ENCODE measurements at places on chromosomes 1 and 21.

DNA sequence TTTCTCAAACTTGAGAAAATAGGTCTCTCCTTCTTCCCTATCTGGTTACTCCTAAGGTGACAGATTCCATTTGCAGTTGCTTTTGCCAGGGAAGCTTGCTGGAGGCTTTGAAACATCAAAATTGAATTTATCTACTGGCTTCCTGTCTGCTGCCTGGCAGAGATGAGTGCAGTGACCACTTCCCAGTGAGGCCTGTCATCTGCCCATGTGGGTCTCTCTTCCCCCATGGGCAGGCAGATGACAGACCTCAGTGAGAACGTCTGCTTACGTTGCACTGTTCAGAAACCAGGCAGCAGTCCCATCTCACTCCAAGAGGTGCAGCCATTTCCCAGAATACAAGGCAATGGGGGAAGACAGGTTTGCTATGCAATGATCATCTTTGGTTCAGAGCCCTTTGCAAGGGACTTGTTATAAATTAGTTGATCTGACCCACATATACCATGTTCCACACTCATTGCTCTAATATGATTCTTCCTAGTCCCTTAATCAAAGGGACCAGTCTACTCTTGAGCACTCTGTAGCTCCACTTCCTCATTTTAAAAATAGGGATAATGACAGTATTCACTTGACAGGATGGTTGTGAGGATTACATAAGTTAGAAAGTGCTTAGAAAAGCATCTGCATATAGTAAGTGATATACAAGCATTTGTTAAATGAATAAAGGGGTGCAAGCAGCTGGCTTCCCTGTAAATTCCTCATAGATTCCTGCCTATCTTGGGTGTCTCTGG is 10.6 kb downstream of the PGBD5 start:
- ATAC-seq: peak; percentile 20

GRCh38 chr1:119009312-119009655 is 21.1 kb upstream of the TBX15 start:
- ATAC-seq: no peak

DNA sequence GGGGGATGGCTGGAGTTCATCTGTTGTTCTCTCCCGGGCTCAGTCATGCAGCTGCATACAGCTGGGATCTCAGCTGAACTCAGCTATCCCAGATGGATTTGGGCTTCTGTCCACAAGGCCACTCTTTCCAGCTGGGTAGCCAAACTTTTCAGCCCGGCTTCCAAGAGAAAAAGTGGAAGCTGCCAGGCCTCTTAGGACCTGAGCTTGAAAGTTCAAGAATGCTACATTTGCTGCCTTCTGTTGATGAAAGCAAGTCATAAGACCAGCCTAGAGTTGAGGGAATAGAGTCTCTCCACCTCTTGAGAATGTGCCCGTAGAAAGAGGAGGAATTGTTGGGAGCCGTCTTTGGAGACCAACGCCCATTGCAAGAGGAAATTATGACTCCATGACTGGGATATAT is 95.3 kb downstream of the C1orf21 start:
- ATAC-seq: no peak

GRCh38 chr1:52914463-52914862 is 7.1 kb downstream of the ECHDC2 start:
- no peak for ATAC-seq

DNA sequence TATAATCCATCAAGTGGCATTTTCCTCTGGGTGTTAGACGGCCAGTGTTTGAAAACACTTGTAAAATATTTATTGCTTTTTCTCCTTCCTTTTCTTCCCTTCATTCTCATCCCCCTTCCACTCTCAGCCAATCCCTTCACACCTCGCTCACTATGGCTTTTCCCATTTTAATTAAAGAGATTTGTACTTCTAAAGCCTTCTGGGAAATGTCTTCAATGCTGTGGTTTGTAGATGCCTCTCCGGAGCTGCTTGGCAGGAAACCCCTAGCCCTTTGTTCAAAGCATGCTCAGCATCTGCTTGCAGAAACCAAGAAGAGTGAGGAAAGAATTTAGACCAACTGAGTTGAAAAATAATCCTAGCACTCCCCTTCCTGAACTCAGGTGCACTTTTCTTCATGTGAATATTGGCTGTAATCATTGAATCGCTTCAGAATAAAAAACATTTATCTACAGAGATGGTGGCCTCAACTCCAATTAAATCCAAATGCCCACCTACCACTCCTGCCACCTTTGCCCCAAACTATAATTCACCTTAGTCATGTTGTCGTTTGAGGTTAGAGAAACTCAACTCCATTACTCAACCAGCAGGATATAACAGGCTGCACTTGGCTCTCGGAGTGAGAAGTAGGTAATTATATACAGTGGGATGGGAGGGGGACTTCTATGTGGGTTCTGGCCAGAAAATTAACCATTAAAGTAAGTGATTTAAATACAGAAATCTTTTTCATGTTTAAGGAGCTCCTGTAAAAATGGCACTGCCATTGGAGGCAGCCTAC is 659.4 kb upstream of the CAMK1G start:
- ATAC-seq: no peak

DNA sequence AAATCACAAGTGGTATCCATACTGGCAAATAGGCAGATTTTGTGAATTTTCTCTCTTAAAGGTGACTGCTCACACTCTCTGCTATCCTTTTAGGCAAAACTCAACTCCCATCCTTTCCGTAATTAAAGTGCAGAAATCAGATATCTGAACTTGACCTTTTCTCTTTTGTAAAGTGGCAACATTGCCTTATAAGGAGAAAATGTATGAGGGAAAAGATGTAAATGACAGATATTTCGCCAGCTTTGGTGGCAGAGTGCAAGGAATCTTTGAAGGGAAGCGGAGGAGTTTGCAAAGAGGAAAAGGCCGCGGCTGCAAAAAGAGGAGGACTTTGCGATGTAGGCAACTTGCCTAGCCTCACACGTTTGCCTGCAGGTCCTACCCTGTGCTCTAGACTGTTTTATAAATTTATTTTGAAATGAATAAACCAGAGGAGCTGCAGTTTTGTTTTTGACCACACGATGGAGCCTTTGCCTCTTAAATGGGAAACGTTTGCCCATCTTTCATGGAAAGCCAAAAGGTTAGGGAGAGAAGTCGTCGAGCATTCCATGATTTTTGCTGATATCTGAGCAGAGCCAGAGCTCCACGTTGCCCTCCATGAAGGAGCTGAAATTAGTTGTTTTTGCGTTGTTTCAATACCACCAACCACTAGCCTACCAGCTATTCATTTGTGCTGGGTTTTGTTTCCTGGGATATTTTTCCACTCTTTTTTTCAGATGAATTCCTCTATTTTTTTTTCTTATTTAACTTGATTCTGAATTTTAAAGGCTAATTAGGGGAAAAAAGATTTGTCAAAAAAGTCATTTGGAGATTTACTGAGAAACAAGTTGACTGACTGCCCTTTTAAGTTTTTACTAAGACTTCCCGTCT is 242.3 kb downstream of the LMX1A start:
- ATAC-seq: peak; percentile 74

GRCh38 chr1:79104617-79105016 is 98.1 kb upstream of the ADGRL4 start:
- no peak for ATAC-seq

DNA sequence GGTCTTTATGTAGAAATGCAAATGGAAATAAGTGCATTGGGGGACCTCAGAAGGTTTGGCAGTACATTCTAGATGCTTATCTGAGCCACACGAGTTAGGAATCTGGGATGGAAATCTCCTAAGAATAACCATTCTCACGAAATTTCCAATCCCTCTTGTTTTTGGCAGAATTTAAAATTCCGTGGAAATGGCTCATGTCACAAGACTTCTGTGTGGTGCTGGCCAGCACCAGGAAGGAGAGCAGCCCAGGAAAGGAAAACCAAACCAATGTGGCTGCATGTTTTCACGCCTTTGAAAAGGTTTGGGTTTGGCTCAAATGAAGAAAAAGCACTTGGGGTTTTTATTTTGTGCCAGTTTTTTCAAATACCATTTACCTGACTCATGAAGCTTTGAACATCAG is 80.1 kb upstream of the KCNK2 start:
- peak; percentile 28 for ATAC-seq

- no peak for ATAC-seq
These were observed 15.3 kb downstream of the MAN1C1 start for GRCh38 chr1:25631750-25632485.

DNA sequence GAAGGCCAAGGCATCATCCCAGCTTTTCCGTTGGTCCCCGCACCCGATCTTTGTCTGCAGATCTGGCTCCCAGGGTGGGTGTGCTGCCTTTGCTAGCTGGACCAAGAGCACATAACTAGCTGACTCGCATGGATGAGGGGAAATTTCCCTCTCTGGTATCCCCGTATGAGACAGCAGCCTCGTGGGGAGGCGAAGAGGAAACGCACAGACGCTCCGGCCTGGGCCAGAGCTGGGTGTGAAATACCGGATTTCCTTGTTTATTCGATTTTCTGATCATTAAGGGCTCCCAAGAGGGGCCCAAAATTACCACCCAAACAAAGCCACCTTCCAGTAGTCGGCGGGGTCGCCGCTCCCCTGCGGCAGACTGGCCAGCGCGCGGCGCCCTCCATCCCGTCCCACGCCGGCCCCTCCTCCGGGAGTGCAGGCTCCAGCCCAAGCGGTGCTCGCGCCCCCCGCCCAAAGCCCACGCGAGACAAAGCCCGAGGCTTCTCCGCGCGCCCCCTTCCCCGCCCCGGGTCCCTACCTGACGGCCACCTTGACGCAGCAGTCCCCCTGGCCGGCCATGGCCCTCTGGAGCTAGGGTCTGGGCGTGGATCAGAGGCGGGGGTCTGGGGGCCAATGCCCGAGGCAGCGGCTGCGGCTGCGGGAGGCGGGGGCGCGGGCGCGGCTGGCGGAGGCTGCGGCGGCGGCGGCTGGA is 546 bp downstream of the KIF21B start:
- no peak for ATAC-seq

GRCh38 chr21:15514073-15514946 is 215.5 kb upstream of the USP25 start:
- no peak for ATAC-seq

GRCh38 chr1:224782281-224783000 is 147.0 kb upstream of the DNAH14 start:
- no peak for ATAC-seq

GRCh38 chr1:61173118-61173517 is 90.8 kb downstream of the NFIA start:
- ATAC-seq: no peak

DNA sequence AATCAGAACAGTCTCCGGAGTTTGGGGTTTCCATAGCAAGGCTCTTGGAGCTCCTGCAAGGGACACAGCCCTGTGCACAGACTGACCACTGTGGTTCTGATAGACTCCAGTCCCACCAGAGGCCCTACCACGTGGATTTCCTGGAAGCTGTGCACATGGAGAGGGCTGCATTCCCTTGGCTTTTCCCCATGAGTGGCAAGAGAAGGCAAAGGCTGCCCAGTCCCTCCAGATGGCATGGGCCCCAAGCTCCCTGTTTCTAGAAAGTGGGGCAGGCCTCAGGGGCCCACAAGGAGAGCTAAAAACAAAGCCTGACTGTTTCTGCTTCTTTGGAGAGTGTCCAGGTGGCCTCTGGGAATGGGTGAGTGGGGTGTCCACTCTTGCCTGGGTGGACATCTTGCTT is 87.5 kb downstream of the DDX20 start:
- ATAC-seq: no peak

DNA sequence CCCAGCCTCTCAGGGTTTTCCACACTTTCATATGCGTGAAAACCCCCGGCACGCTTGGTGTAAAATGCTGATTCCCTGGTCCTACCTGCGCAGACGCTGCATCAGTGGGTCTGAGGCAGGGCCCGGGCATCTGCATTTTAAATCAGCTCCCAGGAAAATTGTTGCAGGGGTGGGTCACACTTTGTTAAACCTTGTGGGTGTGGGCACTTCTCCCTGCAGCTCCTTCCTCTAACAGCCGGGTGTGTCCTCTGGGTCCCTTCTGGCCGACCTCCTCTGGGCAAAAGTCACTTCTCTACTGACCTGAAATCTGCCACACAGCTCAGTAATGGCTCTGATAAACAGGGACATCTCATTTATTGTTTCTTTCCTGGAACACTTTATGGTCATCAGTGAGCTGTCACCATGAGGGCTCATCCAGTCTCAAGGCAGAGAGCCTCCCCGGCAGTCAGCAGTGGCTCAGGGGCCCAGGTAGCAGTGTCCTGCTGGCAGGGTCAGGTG is 52.8 kb upstream of the TMPRSS2 start:
- no peak for ATAC-seq

DNA sequence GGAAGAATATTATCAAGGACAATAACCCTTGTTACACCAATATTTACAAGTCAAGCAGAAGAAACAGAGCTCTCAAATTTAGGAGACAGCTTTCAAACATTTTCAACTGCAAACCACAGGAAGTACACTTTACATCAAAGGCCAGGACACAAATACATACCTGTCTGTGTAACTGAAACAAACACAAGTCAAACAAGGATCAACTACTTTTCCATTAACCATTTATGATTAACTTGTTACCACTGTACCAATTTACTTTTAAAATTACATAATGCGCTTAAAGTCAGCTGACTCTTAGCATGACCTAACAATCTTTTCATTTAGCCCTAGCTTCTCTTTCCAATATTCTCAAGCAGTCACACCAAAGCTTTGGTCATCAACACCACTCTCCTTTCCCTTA is 43.5 kb downstream of the TRIM33 start:
- no peak for ATAC-seq

- ATAC-seq: no peak
These were observed 16.7 kb upstream of the WASF2 start for GRCh38 chr1:27506703-27507102.

DNA sequence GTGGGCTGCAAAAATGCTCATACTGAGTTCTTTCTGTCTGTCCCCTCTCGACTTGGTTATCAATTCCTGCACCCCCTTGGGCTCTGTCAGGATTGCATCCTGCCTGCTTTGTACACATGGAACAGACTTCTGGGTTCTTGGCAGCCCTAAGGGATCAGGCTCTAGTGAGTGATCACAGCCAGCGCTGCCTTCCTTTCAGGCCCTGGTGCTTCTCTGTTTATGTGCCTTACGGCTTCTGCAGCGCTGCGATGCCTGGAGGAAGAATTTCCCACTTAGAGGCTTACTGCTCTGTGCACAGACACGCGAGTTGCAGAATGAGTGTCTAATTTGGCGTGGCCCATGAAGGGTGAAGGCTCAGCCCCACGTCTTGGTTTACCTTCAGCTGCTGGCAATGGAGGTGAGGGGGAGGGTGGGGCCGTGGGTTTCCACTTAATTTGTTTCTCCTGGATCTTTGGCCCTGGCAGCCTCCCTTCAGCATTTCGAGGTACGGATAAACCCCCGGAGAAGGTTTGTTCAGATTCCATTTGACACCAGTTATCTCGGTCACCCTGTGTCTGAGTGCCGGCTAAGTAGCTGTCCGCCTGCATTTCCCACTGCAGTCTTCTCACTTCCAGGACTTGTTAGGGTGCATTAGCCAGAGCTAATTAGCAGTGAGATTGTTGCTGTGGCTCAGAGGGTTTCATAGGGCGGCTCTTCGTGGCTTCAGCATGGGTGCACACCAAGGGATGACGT is 227.3 kb downstream of the DYRK1A start:
- no peak for ATAC-seq

Measured in SK-N-SH treated with all-trans-retinoic acid at 6 μM for 48 hours (cell line).